ENCODE measurements at places on chromosomes 12 and 14.
A peak's percentile ranks its signal among the peaks of the same experiment; 100 is the strongest.

DNA sequence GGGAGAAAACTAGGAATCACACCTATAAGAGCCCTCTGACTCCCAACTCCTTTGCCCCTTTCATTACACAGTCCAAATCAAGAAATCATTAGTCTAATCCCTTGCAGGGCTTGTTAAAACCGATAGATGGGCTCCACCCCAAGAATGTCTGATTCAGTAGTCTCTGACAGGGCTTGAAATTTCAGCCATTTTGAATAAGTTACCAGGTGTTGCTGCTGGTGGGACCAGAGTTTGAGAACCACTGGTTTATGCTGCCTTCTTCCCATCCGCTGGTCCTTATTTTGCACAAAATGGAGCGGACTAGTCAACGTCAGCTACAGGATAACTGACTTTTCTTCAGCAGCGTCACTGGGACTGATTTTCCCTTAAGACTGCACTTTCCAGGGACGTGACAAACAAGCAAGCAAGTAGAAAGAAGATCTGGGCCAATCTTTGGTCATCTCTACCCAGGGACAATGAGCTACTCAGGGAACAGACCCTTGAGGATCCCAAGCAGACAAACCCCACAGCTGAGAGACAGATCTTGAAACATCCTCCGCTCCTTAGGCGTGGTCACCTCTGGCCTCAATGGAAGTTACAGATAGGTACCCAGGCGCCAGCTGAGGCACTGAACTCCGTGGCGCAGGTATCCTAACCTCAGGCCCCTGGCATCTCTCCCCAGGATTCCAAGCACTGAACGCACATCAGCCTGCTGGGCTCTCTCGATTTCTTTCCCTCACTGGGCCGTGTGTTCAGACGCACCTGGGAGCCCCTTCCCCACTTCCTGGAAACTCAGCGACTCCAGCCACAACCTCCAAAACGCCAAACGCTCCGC lies 900 bp downstream of the KCTD10 start:
- DNase-seq, result no peak

GRCh38 chr12:57224973-57225679 lies 4.4 kb upstream of the SHMT2 start:
- no peak for DNase-seq

GRCh38 chr14:29536886-29537511 lies 390.6 kb downstream of the PRKD1 start:
- no peak for DNase-seq

DNA sequence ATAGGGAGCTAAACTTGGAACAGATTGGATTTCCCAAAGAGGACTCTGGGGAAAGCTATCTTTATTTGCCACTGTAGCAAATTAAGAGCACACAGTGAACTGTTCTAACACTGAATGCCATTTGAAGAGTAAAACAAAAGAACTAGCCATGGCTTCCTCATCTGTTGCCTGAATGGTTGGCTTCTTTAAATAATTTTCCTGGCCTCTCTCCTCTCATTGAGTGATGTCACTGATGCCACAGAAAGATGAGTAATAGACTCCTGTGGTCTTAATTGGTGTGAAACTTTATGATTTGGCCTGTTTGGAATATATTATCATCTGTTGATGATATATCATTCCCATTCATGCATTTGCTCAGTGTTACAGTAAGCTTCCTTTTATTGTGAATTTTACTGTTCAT lies 42.5 kb downstream of the WDR20 start:
- DNase-seq, result no peak

DNA sequence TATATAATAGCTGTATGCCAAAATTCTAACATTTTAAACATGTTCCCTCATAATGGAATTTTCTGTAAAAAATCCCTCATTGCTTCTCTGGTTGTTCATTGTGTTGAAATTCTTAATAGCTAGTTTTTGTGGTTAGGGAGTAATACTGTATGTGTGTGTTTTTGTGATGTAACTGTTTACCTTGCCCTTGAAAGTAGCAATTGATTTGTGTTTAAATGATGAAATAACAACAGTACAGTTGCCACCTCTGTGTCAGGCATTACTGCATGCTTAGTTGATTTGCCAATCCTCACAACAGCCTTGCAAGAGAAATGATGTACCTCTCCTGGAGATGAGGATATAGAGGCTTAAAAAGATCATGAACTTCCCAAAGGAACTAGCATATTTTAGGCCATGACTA lies 94.9 kb downstream of the DAAM1 start:
- no peak for DNase-seq

DNA sequence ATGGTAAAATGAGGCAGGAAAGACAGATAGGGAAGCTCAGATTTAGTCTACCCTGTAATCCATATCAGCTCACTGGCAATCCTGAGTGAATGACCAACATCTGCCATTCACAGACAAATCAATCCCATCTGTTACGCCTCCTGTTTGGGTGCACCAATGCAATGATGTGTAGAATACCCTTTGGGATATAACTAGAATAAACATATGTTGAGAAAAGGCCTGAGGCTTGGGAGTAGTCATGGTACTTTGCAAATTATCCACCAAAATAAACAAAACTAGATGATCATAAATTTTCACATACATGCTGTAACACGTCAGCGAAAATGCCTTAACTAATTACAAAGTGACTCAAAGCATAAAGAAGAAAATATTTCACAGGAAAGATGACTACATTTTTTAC lies 78.8 kb downstream of the KCNC2 start:
- DNase-seq, result no peak

DNA sequence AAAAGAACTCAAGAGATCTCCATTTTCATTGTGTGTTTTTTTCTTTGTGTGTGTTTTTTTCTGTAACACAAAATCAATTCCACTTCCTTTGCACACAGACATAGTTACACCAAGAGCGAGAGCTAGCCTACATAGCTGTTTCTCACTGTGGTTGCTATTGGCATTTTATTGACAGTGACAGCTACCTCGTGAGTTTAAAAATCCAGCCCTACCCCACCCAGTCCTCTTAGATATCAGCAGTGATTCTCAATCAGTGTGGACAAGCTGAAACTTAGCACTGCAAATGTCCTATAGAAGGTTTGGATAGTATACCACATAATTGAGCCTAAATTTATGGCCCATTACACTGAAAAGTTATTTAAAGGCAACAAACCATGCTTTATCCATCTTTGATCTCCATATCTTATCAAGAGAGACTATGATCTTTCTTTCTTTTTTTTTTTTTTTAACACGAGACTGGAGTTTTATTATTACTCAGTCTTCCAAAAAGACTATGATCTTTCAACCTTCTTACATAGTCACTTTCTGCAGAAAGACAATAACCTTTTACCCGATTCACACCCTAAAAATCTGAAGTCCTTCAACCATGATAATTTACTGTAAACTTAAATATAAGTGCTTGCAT lies 46.8 kb downstream of the ATP2B1 start:
- no peak for DNase-seq

- DNase-seq, result no peak
These were observed 14.1 kb upstream of the ACSM4 start for GRCh38 chr12:7289743-7290142.

- no peak for DNase-seq
These were observed 101.2 kb upstream of the SLC16A7 start for GRCh38 chr12:59494617-59495016.

GRCh38 chr12:123150275-123150743 lies 581 bp downstream of the PITPNM2 start:
- DNase-seq, result peak; percentile 27

- no peak for DNase-seq
These were observed 819.5 kb downstream of the SLC16A7 start for GRCh38 chr12:60415351-60415750.

DNA sequence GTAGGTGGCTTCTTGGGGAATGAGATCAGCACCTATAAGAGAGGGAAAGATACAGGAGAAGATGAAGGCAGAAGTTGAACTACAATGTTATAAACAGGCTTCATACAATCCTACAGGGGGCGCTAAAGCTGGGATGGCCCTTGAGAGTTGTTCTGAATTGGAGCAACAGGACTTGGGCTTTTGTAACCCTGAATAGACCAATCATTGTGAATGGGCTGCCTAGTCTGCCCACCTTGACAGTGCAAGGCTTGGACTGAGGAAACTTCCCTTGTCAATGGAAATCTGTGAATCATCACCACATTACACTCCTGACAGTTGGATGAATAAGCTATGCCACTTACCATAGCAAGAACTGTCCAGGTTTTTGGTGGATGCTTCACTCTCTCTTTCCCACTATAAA lies 306.1 kb downstream of the KCNC2 start:
- no peak for DNase-seq

- no peak for DNase-seq
These were observed 91.6 kb upstream of the SYT10 start for GRCh38 chr12:33531261-33531660.

- no peak for DNase-seq
These were observed 81.3 kb downstream of the SSPN start for GRCh38 chr12:26276709-26277108.

DNA sequence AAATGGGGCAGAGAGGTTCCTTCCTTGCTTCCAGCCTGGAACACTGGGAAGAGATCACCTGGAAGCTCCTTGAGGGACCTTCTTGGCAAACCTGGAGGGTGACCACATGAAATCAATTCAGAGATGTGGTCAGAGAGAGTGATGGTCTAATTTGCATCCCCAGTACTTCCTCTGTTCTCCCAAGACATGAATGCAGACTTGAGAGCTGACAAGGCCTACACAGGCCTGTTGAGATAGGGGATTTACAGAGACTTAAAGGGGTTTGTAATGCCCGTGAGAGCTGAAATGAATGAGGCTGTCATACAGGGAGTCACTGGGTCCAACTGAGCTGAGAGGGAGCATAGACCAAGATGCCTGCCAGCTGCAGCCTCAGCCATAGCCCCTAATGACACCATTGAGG lies 45.1 kb downstream of the TMX1 start:
- DNase-seq, result no peak

- DNase-seq, result no peak
These were observed 12.3 kb upstream of the CCNT1 start for GRCh38 chr12:48728807-48729206.

DNA sequence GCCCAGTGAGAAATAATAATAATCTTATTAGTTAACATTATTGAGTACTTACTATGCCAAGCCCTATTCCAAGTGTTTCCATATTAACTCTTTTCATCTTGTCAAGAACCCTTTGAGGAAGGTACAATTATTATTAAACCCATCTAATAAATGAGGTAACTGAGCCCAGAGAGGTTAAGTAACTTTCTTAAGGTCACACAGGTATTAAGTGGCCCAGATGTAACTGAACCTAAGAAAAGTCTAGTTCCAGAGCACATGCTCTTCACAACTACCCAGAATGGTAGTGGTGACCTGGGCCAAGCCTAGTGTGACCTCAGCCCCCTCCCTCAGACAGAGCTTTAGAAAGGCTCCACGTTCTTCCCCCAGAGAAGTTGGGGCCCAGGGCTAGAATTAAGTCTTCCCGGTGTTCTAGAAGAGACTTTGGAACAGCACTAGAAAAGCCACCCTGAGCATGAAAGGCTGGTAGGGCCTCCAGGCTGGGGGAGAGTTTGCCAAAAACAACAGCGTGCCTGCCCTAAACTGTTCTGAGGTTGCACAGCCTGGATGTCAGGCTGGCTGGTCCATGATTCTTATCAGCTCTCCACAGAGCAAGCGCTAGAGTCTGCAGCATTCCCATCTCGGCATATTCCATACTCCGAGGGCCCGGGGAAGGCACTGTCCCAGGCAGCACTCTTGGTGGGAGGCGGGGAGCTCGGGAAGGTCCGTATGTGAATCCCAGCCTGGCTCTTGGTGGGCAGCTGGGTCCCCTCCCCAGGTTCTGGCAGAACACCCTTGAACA lies 41.3 kb upstream of the CTDSP2 start:
- peak; percentile 58 for DNase-seq

DNA sequence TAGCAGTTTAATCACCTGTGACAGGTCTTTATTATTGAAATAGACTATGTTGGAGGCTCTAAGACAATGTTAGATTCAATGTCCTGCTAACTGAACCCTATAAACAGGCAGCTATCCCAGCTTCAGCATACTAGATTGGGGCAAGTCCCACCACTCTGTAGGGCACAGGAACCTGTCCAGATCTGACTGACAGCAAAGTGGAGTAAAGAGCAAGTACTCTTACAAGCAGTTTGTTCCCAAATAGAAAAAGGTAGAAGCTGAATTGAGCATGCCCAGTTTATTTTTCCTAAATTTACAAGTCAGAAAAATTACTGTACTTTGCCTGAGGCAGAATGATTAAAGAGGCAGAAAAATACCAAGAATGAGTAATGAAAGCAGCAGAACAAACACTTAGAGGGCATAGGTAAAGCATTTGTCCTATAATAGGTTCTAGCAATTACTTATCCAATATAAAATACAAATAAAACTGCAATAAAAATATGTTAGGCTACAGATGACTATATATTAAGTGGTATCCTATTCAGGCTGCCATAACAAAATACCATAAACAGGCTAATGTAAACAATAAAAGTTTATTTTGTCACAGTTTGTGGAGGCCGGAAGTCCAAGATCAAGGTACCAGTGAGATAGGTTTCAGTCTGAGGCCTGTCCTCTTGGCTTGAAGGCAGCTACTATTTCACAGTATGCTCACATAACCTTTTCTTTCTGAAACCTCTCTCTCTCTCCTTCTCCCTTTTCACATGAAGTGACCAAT lies 868.2 kb downstream of the C12orf50 start:
- DNase-seq, result no peak

GRCh38 chr12:124871297-124871696 lies 7.6 kb upstream of the SCARB1 start:
- no peak for DNase-seq

DNA sequence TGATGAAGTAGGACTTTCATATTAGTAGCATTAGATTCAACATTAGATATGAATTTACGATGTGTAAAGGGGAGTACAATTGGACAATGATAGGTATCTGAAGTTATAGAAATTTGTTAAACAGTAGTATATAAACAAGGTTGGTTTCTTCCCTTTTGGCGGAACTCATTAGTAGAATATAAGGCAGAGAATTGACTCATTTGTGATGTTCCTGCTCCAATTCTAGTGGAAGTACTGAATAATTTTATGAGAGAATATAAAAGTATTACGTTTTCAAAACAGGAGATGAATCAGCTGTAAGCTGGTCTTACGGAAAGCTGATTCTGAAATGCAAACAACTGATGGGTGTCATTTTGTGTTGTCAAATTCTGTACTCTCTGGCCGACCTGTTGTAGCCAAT lies 13.4 kb downstream of the ZC3H14 start:
- DNase-seq, result no peak

GRCh38 chr14:91961297-91962220 lies 14.1 kb upstream of the FBLN5 start:
- no peak for DNase-seq

- DNase-seq, result no peak
These were observed 8.9 kb upstream of the GLRX5 start for GRCh38 chr14:95525999-95526398.

Data from SK-N-DZ (cell line).